ENCODE measurements at places on chromosomes 2 and 18. TPM values are rescaled to one million over a fixed set of nuclear protein-coding genes. Genes with fewer than 3 reads are reported as not detected.

GAREM1 gene
- 1.1 TPM for total RNA-seq

MAPRE3 gene
- total RNA-seq, result 6.1 TPM

C2orf80 gene
- total RNA-seq, result not detected

SH3RF3 gene
- 9.4 TPM for total RNA-seq

ATOH8 gene
- 12.7 TPM for total RNA-seq

C2orf66 gene
- 0.27 TPM for total RNA-seq

TBR1 gene
- total RNA-seq, result 0.09 TPM

- DNase-seq, result peak; percentile 94
Measured at GRCh38 chr18:13382366-13382953, 163.9 kb downstream of the LDLRAD4 start.

DNA sequence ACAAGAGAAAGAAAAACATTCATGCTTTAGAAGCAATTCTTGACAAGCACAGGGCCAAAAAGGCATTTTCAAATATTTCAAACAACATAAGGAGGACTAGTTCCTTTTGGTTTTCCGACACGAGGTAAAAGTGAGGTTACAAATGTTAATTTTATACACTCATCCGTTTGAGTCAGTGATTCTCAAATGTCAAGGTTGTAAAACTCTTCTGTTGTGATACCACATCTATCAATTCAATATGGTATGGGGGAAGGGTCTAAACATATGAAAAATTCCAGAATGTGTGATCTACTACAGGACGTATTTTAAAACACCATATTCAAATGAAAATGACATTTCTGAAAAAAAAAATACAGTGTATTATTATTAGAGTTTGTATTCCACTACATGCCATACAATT, 52.7 kb downstream of the TGIF1 start:
- no peak for DNase-seq

- no peak for DNase-seq
Measured at GRCh38 chr2:19815746-19816145, 86.0 kb downstream of the TTC32 start.

- no peak for DNase-seq
Measured at GRCh38 chr2:195338856-195339255, 318.2 kb upstream of the SLC39A10 start.

- no peak for DNase-seq
Measured at GRCh38 chr18:49023271-49023937, 72.6 kb upstream of the SMAD7 start.

- DNase-seq, result no peak
Measured at GRCh38 chr2:29068513-29068912, 5.8 kb downstream of the PCARE start.

GRCh38 chr2:39642051-39642718, 23.5 kb upstream of the TMEM178A start:
- DNase-seq, result peak; percentile 61

GRCh38 chr2:189628817-189629530, 32.3 kb upstream of the ASNSD1 start:
- no peak for DNase-seq

DNA sequence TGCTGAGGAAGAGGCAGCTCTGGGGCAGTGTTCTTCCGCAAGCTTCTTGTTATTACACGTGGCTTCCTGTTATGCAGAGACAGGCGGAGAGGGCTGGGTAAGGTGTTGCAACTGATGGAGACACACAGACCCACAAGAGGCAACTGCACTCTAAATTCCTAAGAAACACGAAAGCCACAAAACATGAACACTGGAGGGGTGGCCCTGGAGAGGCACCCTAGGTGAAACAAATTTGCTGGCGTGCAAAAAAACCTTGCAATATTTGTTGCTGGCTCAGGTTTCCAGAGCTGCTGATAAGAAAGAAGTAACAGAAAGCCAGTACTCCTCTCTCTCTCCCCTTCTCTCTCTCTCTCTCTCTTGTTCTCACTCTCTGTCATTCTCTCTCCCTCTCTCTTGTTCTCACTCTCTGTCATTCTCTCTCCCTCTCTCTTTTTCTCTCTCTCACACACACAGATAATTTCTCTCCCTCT, 31.8 kb downstream of the ARHGAP25 start:
- peak; percentile 41 for DNase-seq

- no peak for DNase-seq
Measured at GRCh38 chr2:230739961-230740360, 27.3 kb downstream of the CAB39 start.

- no peak for DNase-seq
Measured at GRCh38 chr2:183164650-183165015, 40.4 kb downstream of the NUP35 start.

DNA sequence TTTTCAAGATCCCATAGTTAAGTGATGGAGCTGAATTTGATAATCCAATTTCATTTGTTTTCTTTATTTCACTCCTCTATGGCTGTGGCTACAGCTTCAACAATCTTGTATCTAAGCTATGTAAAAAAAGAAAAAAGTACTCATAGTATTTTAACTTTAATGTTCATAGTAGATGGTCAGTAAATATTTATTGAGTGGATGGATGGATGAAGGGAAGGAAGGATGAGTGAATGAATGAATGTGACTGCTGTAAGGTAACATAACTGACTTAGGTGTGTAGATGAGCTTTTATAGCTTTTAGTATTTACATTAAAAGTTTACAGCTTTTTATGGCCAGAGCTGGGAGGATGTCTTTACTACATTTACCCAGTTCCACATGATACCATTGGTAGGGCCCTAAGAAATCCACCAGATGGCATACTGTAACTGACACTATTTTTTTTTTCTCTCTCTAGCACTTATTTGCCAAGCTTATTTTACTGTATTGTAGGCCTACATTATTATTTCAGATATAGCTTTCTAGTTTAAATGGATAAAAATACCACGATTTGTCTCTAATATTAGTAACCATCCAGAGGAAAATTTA, 13.4 kb upstream of the HRH4 start:
- no peak for DNase-seq

GRCh38 chr2:232611559-232612218, 21.7 kb upstream of the EFHD1 start:
- peak; percentile 19 for DNase-seq

- DNase-seq, result peak; percentile 89
Measured at GRCh38 chr2:217903859-217904613, 98.8 kb downstream of the TNS1 start.

GRCh38 chr2:238777369-238778067, 70.4 kb upstream of the TWIST2 start:
- DNase-seq, result no peak

DNA sequence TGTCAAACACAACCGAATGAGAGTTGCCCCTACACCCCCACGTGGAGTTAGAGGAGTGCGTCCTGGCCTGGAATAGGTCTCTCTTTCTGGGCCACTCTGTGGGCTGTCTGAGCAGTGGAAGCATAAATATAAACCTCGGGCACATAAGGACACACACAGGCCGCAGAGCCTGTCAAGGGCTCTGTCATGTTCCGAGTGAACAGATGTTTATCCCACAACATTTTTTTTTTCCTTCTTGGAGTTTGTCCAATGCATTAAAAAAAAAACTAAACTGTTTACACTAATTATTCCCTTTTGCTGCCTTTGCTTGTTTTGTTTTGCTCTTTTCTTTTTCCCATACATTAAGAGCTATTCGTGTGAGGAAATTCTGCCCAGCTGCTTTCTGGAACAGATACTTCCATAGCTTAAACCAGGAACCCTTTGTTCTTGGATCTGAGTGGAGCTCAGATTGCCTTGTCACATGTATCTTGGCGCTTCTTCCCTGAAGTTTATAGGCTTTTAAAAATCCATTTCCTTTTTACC, 228.3 kb upstream of the FOSL2 start:
- peak; percentile 15 for DNase-seq

DNA sequence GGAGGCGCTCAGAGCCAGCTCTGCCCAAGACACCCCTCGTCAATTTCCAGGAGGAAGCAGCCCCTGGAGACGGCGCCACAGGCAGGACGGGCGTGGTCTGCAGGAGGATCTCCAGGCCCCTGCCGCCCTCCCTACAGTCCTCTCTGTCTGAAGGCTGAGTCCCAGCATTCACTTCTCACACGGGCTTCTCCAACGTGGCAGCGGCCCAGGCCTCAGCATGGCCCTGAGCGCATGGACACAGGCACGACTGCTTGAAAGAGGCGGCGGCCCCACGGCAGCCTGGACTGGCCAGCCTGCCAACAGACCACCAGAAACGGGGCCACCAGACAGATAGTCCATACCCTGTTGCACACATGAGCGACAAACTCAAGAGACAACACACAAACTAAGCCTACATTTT, 23.3 kb downstream of the SDC1 start:
- DNase-seq, result no peak
